ENCODE measurements at places on chromosomes 3 and 15.
A peak's percentile ranks its signal among the peaks of the same experiment; 100 is the strongest.

DNA sequence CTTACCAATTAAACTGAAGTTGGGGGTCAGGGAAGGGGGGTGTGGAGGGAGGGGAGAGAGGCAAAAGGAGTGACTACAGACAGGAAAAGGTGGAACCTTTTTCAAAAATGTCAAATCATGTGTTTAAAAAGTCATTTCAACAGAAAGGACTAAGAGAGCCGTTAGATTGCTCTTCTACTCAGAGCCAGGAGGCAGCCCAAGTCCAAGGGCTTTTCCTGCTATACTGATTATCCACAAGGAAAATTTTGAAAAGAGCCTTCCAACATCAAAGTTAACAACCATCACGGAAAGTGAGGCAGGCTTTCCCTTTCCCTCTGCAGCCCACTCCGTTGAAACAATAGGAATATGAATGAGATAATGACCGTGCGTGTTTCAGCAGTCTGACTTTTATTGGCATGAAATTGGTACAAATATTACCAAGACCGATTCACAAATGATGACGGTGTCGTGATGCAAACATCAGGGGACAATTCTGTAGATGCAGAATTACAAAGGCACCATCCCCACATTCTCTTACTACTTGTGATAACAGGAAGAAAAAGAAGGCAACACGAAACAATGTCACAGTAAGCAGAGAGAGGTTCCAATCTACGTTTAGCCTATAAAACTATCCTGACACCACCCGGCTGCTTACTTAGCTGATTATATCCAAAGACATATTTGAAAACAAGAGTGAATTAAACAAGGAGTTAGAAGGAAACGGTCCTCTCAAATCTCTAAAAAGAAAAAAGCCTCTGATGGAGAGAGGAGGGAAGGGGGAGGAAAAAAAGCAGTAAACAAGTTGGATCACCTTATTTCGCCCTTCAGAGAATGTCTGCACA is 453.7 kb downstream of the FOXP1 start:
- peak overlapping the region; percentile 72 for H3K27ac ChIP-seq
- peak; percentile 55 for DNase-seq
- peaks cover 63% of the 10 kb centered on the region for H3K4me1 ChIP-seq
- H3K36me3 ChIP-seq: peaks cover 2% of the 10 kb centered on the region
- no peaks in the 10 kb centered on the region for H3K27me3 ChIP-seq
- peak overlapping the region; percentile 70 for H3K4me3 ChIP-seq

DNA sequence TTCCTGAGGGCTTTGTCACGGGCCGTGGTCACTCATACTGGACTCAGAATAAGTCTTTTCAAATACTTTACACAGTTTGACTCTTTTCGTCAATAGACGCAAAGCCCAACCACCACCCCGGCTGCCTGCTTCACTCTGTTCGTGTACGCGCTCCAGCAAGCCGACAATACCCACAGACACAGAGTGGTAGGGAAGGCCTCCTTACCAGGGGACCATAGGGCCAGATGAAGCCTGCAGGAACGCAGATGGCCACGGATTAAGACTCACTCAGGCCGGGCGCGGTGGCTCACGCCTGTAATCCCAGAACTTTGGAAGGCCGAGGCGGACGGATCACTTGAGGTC is 29.7 kb downstream of the EFCAB12 start:
- peaks cover 22% of the 10 kb centered on the region for H3K4me1 ChIP-seq
- H3K4me3 ChIP-seq: peak overlapping the region; percentile 90
- H3K36me3 ChIP-seq: peaks cover 2% of the 10 kb centered on the region
- no peaks in the 10 kb centered on the region for H3K27me3 ChIP-seq
- DNase-seq: peak; percentile 43
- H3K27ac ChIP-seq: peak overlapping the region; percentile 95

DNA sequence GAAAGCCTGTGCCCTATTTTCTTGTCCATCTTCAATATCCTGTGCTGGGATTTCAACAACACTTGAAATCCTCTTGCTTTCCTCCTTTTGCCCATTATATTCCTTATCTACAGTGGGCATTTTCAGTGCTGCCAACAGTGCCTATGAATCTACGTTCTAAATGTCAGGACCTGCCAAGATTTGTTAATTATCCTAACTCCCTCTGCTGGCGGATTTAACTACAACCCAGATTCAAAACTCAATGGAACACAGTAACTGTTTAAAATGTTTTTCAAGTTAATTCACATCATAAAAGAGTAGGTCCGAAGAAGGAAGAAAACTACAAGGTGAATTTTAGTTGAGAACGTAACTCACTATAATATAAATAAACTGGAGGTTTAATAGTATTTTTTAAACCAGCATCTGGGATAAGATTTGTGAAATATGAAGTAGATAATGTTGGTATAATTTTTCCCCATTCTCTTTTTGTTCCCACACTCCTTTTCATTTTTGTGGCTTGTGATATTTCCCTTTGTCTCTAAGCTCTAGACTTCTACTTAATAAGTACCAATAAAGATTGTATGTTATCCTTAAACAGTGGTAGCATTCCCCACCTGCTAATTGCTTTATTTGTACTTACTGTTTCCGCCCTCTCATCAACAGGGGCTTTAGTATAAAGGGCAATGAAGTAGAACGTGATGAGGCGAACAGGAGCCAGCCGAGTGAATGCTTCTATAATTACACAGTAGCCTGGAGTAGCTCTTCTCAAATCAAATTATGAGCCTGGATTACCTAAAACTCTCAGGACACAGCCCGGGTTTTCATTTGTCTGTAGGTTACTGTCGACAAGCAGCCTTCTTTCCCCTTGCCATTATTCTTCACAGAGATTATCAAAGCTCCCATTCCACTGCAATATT is 302.5 kb upstream of the ATP11B start:
- H3K36me3 ChIP-seq: no peaks in the 10 kb centered on the region
- H3K4me3 ChIP-seq: no peak overlapping the region
- H3K27ac ChIP-seq: no peak overlapping the region

GRCh38 chr3:98731720-98732285 is 31.3 kb upstream of the ST3GAL6 start:
- peaks cover 24% of the 10 kb centered on the region for H3K4me1 ChIP-seq
- H3K4me3 ChIP-seq: peak overlapping the region; percentile 38
- no peak for DNase-seq

DNA sequence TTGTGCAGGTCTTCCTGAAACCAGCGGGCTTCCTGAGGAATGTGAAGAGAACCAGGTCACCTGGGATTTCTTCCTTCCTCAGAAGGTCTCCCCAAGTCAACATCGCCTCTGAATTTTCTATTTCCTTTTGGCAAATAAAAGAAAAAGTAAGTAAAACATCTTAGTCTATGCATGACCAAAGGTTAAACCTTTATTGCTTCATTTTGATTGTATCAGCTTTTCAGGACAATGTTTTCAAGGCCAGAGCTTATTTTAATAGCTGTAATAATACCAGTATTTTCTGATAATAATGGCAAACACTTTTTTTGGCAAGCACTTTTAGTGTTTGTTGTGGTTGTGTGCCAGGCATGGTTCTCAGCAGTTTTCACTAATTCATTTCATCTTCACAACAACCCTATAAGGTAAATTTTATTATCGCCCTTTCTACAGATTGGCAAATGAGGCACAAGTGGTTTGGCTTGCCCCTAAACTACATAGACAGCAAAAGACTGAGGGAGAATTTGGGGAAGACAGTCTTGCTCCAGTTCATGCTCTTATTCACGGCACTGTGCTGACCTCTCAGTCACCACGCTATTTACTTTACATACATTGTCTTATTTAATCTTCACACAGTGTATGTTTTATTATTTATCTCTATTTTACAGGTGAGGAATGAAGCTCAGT is 110.4 kb downstream of the RPL22L1 start:
- no peak overlapping the region for H3K27ac ChIP-seq
- H3K4me3 ChIP-seq: no peak overlapping the region
- H3K4me1 ChIP-seq: no peaks in the 10 kb centered on the region
- H3K27me3 ChIP-seq: no peaks in the 10 kb centered on the region
- H3K36me3 ChIP-seq: no peaks in the 10 kb centered on the region

DNA sequence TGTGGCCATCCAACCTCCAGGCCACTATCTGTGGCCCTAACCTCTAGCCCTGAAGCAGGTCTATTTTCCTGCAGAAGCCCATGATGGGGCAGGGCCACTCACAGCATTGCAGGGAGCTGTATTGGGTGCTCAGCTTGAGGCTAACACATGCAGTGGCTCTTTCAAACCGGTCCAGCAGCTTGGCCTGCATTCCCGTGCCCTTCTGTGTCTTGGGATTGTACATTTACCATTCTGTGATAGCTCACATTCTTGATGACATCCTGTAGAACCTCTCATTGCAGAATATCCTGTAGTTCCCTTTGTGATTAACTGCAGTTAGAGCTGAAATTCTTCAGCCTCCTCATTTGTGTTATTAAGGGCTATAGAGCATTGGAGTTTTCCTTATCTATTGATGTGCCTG is 60.8 kb upstream of the ANKRD34C start:
- no peaks in the 10 kb centered on the region for H3K4me1 ChIP-seq
- no peak for DNase-seq
- H3K4me3 ChIP-seq: no peak overlapping the region
- peaks cover 5% of the 10 kb centered on the region for H3K27me3 ChIP-seq
- H3K36me3 ChIP-seq: no peaks in the 10 kb centered on the region
- H3K27ac ChIP-seq: no peak overlapping the region

DNA sequence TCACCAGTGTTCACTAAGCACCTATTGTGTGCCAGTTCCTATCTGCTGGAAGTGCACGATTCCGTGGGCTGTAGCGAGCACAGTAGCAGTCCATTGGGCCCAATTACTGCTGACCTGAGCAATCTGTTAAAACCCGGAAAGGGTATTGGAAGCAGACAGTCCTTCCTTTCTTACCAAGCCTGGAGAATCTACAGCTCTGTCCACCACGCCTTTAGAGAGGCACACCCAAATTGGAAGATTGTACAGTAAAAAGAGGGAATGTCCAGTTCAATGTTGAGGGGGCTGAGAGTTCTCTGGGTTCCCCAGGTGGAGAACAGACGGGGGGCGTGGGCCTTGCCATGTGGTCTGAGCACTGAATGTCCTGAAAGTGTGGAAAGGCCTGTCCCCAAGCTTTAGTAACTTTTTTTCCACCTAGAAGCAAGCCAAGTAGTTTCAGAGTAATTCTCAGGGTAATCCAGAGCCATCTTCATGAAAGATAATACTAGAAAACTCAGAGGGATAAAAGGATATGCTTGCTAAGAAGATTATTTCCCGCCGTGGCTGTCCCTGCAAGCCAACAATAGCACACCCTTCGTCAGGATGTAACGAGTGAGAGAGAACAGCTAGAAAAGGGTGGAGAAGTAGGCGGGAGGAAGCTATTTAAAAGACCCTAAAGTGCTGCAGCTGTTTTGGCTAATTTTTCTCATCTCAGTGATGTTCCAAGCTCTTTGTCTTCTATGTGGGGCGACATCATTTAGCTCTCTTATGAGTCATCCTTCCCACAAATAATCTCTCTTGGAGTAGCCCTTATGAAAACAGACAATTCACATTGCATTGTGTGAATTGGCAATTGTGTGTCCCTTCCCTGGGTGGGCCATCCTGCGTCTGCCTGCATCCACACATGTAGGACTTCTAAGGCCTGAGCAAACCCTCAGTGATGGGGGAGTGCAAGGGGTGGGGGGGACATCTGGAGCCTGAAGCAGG is 181.0 kb downstream of the ATG7 start:
- H3K27ac ChIP-seq: no peak overlapping the region
- H3K27me3 ChIP-seq: no peaks in the 10 kb centered on the region
- H3K4me3 ChIP-seq: no peak overlapping the region
- peaks cover 4% of the 10 kb centered on the region for H3K36me3 ChIP-seq

DNA sequence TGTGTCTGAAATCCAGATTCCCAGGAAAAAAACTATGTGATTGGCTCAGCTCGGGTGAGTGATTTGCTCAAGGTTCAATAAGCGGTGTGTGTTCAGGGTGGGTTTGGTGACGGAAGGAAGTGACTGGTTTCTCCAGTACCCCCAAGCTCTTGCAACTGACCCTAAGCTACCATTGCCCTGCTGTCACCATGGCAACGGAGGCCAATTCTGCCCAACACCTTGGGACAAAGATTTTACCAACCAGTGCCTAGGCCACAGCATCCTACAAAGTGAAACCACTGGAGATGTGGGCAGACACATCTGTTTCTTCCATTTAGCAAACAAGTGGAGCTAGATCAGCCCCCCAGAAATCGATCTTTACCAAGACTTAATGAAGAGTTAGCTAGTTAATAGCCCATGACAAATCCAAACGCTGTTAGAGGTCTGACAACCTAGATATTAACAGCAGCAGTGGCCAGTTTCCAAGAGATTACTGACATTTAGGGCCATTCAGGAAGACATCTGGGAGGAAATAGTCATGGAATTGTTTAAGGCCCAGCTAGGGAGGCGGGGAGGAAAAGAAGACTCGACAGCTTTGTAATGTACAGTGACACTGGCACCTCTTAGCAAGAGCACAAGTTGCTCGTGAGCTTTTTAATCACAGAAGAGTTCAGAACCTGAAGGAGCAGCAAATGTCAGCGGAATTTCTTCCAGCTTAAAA is 195.9 kb downstream of the SLCO3A1 start:
- no peaks in the 10 kb centered on the region for H3K36me3 ChIP-seq
- H3K4me3 ChIP-seq: no peak overlapping the region

DNA sequence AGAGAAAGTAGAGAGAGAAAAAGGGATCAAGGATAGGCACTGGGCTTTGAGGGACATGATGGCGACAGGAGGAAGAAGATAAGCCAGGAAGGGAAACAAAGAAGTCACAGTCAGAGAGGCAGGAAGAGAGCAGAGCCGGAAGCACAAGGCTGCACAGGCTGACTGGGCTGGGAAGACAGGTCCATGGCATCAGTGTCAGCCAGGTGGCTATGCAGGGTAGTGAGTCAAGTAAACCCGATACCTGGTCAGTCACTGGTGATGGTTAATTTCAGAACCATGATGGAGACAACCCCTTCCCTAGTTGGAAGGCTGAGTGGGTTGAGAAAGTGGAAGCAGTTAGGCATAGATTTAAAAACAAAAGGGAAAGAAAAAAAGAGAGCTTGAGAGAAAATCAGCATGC is 203.8 kb downstream of the EPHB1 start:
- no peak overlapping the region for H3K27ac ChIP-seq
- no peak overlapping the region for H3K4me3 ChIP-seq
- H3K36me3 ChIP-seq: no peaks in the 10 kb centered on the region
- no peak for DNase-seq
- H3K4me1 ChIP-seq: no peaks in the 10 kb centered on the region
- H3K27me3 ChIP-seq: no peaks in the 10 kb centered on the region

DNA sequence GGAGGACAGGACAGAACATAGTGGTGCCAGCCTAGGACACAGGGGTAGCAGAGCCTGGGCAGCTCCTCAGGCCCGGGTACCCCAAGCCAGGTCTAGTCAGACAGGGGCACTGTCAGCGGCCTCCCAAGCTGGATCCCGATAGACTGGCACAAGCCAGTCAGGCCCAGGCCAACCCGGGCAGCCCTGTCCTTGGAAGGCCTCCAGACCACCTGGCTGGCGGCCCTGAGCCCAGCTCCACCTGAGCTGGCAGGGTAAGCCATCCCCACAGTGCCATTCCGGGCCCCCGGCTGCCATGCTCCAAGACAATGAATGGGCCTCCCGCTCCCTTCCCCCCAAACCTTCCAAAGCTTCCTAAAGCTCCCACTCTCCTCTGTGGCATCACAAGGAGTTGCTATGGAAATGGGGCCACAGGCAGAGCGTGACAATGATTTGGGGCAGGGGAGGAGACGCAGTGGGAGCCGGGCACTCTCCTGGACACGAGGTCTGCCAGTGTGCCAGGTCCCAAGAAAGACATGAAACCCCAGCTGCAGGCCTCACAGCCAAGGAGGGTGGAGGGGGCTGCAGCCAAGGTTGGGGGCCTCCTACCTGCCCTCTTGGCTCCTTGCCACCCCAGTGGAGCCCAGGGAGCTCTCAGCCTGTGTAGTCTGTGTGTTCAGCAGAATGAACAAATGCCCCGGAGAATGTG is 165.6 kb upstream of the LINGO1 start:
- no peak for DNase-seq
- no peaks in the 10 kb centered on the region for H3K36me3 ChIP-seq
- no peak overlapping the region for H3K4me3 ChIP-seq
- no peaks in the 10 kb centered on the region for H3K27me3 ChIP-seq
- H3K4me1 ChIP-seq: no peaks in the 10 kb centered on the region

GRCh38 chr15:61640756-61641155 is 411.7 kb upstream of the RORA start:
- no peak overlapping the region for H3K27ac ChIP-seq
- no peaks in the 10 kb centered on the region for H3K4me1 ChIP-seq
- no peaks in the 10 kb centered on the region for H3K27me3 ChIP-seq
- H3K4me3 ChIP-seq: no peak overlapping the region

All from B cell (primary cell).